ENCODE measurements at places on chromosomes 2 and 18.

GRCh38 chr2:120105360-120105759 is 92.5 kb downstream of the EPB41L5 start:
- DNase-seq, result no peak

- no peak for DNase-seq
Observed at GRCh38 chr2:104487366-104487765, 366.5 kb upstream of the POU3F3 start.

DNA sequence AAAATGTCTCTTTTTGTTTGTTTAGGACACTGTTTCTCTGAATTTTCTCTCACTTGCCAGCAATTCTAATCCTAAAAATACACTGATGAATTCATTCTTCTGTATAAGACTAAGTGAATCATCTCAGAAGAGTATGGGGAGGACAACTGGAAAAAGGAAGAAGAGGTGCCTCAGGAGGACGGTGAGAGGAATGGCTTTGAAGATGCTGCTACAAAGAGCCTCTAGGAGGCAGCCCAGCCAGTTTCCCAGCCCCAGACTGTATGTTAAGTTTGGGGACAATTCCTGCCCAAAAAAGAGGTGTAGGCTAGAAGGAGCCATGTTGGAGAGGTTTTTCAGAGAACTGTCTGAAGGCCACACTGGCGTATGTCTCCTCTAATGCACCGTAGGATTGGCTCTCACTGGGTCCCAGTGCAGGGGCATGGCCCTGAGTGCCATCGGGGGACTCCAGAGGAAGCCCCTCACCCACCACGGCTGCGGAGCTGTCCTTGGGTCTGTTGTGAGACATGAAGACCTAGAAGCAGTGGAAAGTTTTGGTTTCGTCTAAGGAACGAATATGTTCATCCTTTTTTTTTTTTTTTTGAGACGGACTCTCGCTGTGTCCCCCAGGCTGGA is 3.1 kb upstream of the SDC1 start:
- no peak for DNase-seq

DNA sequence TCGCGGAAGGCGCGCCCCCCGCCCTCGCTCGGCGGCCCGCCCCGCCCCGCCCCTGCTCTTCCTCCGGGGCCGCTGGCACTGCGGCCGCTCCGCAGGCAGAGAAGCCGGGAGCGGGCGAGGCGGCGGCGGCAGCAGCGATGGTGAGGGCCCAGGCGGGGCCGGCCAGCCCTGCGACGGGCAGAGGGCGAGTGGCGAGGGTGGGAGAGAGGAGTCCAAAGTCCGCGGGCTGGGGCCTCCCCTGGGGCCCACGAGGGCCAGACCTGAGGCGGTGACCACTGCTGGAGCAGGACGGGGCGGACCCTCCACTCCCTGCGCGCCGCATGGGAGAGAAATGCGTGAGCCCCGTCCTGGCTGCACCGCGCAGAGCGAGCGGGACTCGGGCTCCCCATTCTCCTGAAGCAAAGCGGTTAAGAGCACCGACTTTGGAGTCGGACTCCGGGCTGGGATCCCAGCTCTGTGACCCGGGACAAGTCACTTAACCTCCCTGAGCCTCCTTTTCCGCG is at the start of gene VAMP5:
VAMP5 (plus strand) TSS at position 78 of the 503 bp plus-strand sequence; CDS start at position 138, 60 bp downstream.
- no peak for DNase-seq

GRCh38 chr2:151475071-151475470 is 65.4 kb downstream of the RIF1 start:
- DNase-seq, result no peak

- no peak for DNase-seq
Observed at GRCh38 chr2:174482854-174483253, 4.0 kb downstream of the GPR155 start.

DNA sequence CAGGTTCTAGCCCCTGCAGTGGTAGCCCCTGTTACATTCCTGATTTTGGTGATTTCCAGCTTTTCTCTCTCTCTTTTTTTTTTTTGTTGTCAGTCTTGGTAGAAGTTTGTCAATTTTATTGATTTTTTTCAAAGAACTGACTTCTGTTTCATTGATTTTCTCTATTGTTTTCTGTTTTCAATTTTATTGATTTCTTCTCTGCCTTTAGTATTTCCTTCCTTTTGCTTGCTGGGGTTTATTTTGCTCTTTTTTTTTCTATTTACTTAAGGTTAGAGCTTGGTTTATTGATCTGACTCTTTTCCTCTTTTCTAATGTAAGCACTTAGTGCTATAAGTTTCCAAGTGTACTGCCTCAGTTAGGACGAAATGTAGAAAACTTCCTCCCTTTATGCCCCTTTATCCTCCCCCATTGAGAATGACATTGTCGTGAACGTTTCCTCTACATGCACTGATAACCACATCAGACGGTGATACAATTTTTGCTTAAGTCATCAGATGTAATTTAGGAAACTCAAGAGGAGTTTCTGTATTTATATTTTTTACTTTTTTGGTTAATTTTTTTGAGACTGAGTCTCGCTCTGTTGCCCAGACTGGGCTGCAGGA is 81.1 kb upstream of the HS6ST1 start:
- DNase-seq, result no peak

DNA sequence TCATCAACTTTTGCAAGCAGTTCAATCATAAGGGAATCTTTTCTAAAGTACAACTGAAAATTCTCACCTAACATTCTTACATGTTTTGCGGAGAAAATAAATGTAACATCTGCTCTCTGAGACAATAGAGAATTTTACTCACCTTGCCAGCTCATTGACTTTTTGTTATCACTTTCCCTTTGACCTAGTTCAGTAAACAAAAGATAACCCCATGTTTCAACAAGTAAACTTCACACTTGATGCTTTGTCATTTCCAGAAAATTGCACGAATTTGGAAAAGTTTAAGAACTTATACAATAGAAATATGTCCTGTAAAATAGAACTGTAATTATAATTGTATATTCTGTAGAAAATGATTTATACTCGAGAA is 1110.0 kb upstream of the ACVR2A start:
- DNase-seq, result no peak

GRCh38 chr2:166411473-166412230 is 35.9 kb upstream of the SCN9A start:
- no peak for DNase-seq

DNA sequence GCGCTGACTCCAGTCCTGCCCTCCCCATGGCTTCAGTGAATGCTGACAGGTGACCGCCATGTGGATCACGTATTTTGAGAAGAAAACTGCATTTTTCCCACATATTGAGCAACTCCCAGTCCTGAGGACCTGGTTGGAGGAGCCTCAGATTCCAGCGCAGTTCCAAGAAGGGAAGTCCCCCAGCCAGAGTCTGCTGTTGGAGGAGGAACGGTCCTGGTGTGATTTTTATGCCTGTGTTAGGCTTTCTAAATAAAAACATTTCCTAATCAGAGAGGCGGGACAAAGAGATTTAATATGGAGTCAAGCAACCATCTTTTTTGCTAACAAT is 32.3 kb upstream of the COL6A3 start:
- DNase-seq, result no peak

DNA sequence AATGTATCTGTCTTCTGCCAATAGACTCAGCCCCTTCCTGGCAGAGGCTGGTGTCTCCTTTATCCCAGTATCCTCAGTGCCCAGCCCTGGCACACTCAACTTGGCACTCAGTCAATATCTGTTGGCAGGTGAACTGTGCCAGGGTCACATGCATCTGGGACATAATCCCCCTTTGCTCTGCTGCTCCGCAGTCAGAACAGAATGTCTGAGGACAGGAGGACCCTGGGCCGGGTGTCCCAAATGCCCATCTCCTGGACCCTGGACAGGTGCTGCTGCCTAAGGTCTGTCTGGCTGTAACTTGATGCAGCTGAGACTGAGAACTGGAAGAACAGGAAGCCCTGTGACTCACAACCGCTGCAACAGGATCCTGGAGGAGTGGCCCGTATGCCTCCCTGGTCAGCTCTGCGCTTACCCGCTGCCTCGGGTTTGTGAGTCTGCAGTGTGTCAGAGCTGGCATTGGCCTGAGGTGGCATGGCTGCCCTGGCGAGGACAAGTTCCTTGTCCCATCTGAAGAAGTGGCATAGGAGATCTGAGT is 11.4 kb downstream of the HK2 start:
- DNase-seq, result no peak

- DNase-seq, result peak; percentile 56
Observed at GRCh38 chr2:64325852-64326577, 127.9 kb upstream of the LGALSL start.

- no peak for DNase-seq
Observed at GRCh38 chr2:14817848-14818247, 185.3 kb downstream of the LRATD1 start.

GRCh38 chr18:51654488-51655326 is 457.2 kb upstream of the MEX3C start:
- no peak for DNase-seq

DNA sequence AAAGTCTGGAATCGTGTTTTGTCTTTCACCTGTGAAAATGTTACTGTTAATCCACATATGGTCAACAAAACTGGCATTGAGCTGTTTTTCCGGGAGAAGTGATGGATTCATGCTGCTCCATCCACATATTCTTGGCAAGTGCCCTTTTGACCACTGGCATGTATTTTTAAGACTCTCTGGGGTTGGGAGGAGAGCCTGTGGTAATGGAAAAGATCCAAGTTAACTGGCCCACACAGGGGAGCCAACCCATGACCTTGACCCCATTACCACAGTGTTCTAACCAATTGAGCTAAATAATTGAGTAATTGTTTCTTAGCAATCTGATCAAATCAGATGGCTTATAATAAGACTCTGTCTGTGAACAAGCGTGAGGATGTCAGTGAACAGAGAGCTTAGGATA is 296.2 kb upstream of the NRP2 start:
- DNase-seq, result no peak

- DNase-seq, result no peak
Observed at GRCh38 chr2:237322564-237322963, 91.4 kb downstream of the COL6A3 start.

- DNase-seq, result no peak
Observed at GRCh38 chr2:60316381-60317033, 236.9 kb downstream of the BCL11A start.

DNA sequence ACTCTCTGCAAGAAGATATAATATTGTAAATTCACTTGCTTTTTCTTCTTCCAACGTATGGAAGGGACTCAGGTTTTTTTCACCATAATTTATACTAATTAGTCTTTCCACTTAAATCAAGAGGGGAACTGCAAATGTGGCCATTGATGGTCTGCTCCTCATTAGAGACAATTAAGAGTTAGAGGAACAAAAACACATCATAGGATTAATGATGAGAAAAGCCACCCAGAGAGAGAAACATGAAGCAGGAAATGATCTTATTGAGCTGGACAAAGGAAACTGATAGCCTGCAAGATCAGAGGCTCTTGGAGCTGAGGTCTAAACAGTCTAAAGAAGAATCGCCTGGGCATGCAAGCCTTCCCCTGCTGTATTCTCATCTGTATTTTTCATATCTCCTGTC is 151.2 kb upstream of the NRP2 start:
- DNase-seq, result no peak

GRCh38 chr18:9643549-9643948 is 29.2 kb upstream of the PPP4R1 start:
- no peak for DNase-seq

GRCh38 chr18:62285281-62285680 is 39.8 kb upstream of the TNFRSF11A start:
- DNase-seq, result no peak

DNA sequence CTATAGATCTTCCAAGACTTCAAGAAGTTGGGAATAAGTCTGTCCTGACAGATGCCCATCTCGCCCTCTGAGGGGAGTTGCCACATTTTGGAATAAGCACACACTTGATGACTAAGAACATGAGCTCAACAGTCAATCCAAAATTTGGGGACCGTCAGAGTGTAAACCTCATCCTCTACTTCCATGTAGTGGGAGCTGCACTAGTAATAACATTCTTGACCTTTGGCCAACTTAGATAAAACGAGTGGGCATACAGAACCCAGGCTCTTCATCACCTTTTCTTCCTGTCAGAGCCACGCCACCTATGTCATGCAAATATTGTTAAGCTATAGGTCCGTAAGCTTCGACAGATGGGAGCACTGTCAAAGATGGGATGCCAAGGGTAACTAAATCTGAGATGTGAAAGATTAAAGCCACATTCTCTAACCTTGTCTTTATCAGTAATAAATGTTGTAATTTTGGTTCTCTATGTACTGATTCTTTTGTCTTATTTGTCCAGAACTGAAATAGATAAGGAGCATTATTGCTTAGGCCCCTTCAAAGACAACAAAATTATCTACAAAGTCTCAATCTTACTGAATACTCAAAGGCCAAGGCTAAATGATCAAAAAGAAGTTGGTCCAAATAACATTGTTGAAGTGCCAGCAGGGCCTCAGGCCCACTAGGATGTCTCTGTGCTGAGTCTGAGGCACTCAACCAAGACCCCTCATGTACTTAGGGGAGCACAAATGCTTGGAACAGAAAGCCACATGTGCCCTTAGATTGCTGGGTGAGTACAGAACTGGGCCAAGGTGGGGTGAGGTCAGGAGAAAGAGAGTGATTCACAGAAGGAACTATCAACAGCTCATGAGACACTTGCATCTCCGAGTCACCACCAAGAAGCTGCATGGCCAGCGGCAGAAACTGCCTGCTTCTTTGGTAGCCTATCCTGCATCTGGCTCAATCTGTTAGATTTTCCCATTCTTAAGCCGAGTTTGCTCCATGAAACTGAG is 15.0 kb downstream of the CDH2 start:
- DNase-seq, result no peak
